AG08395 (cell line): ENCODE measurements at places on chromosomes 3 and 15.
A peak's percentile ranks its signal among the peaks of the same experiment; 100 is the strongest.

- no peak for DNase-seq
These were observed 7.5 kb downstream of the ADPRH start for GRCh38 chr3:119586733-119587172.

GRCh38 chr15:36954486-36954885 lies 145.9 kb downstream of the MEIS2 start:
- DNase-seq, result no peak

DNA sequence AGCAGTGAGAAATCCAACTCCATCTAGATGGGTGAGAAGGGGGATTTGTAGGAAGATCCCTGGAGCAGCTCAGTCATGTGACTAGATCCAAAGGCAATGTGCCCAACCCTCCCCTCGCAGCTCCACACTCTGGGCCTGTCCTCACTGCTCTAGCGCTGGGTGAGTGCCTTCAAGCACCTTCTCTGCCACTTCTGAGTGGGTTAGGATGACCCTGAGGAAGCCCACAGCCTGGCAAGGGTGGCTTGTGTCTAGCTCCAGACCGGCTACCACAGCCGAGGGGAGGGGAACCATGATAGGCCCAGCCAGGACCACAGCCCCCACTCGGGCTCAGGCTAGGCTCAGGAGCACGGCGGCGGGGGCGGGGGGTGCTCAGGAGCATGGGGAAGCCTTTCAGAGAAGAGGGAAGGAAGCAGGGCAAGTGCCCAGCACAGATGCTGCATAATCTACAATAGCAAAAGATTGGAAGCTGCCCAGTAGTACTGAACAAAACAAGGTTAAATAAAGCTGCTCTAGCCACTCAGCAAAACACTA lies 1.7 kb downstream of the SPATA12 start:
- DNase-seq, result no peak

GRCh38 chr15:69158201-69158842 lies 2.1 kb upstream of the GLCE start:
- no peak for DNase-seq

- DNase-seq, result no peak
These were observed 87.5 kb downstream of the NEK10 start for GRCh38 chr3:27281671-27282150.

DNA sequence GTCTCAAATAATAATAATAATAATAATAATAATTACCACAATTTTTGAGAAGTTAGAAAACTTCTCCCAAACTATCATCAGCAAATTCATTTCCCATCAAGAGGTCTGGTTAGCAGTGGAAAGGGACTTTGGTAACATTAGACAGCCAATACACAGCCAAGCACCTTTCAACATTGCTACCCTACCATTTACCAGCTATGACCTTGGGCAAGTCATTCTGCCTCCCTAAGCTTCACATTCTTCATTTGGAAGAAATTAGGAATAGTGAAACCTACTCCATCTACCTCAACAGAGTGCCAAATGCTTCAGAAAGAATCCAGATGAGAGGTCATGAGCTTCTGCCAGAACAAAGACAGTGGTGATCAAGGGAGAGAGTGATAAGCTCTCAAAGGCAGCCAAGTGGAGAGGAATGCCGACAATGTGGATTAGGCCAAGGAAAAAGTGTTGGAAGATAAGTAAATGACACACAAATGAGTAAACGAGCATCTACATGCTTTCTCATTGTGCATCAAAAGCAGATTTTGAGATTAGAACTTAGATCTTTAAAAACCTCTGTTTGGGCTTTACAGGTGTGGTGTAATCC lies 42.9 kb upstream of the LPP start:
- no peak for DNase-seq

- no peak for DNase-seq
These were observed 48.4 kb upstream of the LIMD1 start for GRCh38 chr3:45546126-45546620.

DNA sequence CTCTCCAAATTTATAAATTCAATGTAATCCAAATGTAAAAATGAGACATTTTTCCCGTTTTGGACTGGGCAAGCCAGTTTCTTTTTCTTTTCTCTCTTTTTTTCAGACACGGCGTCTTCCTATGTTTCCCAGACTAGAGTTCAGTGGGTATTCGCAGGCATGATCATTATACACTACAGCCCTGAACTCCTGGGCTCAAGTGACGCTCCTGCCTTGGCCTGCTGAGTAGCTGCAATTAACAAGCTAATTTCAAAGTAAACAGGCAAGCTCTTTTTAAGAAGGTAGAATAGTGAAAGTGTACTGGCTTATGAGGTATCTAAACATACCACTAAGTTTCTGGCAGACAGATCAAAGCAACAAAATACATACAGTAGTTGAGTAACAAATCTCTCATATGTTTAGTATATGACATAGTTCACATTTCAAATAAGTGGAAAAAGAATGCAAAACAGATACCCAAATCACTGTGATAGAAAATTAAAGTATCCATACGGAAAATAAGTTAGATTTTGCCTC lies 13.5 kb downstream of the HIGD1A start:
- no peak for DNase-seq

- DNase-seq, result peak; percentile 37
These were observed 435 bp downstream of the RAB27A start for GRCh38 chr15:55289011-55289745.

DNA sequence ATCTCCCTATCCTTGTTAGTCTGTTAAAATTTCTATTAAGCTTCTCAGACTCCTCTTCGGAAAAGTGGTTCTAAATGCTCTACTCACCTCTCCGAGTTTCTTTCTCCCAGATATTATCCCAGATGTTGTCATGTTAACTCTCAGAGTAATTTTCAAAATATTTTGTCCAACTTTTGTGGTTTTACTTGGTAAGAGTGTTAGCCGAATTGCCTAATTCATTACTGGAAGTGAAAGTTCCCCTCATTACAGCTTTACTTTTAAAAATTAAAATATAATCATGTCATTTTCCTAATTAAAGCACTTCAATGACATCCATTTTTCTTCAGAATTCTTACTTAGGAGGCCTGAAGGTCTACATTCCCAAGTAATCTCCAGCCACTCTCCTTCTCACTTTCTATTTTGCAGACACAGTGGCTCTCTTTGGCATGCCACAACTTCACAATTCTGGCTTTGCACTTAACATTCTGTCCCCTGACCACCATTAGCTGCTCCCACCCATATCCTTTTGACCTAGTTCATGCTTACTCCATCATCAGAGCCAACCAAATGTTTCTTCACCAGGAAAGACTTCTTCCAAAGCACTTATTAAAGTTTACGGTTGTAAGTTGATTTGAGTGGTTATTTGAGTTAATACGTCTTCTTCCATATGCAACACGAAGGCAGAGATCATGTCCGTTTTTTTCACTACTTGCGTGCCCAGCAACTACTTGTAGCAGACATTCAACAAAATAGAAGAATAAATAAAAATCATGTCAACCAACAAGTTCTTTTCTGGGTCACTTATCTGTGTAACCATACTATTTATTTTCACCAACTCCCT lies 10.2 kb upstream of the TIPARP start:
- DNase-seq, result no peak

GRCh38 chr15:70038730-70039392 lies 58.9 kb downstream of the TLE3 start:
- no peak for DNase-seq

- no peak for DNase-seq
These were observed 288.3 kb upstream of the C2CD4B start for GRCh38 chr15:62453375-62453774.

DNA sequence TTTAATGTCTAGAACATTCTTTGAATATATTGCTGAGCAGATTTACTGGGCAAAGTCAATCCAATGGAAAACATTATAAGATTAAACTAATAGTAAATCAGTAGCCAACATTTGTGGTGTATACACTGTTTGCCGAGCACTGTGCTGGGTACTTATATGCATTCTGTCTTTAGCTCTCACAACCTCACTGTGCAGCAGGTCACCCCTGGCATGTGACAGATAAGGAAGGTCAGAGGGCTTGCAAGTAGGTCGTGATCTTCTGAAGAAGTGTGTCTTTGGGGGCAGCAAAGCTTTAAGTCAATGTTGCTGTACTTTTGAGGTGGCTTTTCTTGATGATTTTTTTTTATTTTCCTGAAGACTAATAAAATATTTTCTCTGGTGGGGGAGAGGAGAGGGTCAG lies 62.2 kb downstream of the TCAIM start:
- DNase-seq, result no peak

- DNase-seq, result peak; percentile 25
These were observed 98.2 kb downstream of the ZNF609 start for GRCh38 chr15:64558460-64559179.

DNA sequence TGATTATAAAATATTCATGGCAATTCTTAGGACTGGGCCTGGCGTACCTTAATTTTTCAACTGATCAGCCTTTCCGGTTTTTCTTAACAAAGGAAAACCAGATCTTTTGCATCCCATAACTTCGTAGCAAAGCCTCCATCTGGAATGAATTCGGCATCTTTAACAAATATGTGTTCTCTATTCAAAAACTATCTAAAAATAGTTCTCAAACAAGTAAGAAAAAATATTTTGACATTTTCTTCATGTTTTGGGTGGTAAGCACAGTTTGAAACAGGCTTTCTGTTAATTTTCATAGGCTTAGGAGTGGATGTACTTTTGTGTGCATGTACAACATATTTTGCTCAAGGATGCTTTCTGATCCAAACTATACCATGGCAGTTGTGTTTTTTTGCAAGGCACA lies 55.1 kb downstream of the RBMS3 start:
- no peak for DNase-seq

GRCh38 chr3:172084871-172085556 lies 45.6 kb downstream of the FNDC3B start:
- no peak for DNase-seq

DNA sequence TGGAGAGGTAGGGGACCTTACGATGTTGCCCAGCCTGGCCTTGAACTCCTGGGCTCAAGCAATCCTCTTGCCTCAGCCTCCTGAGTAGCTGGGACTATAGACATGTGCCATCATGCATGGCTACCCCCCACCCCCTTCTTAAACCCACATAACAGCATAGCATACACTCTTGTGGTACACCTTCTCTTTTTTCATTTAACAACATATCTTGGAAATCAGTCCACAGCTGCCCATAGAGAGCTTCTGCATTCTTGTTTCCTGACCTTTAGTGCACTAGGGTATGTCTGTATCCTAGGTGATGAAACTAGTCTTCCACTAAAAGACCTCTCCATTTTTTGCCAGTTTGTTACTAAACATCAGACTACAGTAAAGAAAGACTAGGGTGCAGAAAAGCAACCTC lies 33.0 kb downstream of the SLC28A1 start:
- no peak for DNase-seq

DNA sequence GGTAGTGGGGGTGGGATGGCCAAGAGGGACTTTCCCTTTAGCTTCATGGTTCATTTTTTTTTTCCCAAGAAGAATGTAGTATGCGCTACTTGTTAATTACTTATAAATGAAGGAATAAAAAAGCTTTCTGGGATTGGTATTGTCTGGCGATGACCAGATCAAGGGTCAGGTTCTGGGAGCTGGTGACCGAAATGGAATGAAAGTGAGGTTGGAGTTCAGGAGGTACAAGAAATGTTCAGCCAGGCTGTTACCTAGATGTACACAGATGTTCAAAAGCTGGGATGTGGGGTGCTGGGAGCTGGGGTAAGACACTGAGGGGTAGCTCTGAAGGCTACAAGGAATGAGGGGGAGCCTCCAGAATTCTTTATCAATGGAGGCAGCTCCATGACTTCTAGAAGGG lies 17.1 kb upstream of the U2SURP start:
- no peak for DNase-seq

DNA sequence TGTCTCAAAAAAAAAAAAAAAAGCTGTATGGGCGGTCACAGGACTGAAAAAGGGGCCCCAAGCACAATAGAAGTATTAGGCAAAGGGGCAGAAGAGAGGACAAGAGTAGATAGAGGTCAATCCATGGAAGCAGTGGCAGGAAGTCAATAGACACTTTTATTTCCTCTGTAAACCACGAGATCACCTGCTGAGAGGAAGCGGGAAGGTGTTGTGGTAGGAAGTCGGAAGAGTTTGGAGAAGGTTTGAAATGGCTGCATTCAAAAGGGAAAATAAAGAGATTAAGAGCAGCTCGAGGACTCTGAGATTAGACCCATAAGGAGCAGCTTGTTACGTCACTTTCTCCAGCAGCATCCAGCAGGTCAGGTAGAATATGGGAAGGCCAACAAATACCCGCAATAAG lies 14.2 kb upstream of the ZNF148 start:
- DNase-seq, result no peak

GRCh38 chr3:185760550-185760949 lies 64.3 kb downstream of the IGF2BP2 start:
- peak; percentile 40 for DNase-seq

GRCh38 chr3:45816544-45816943 lies 20.2 kb upstream of the SLC6A20 start:
- no peak for DNase-seq

DNA sequence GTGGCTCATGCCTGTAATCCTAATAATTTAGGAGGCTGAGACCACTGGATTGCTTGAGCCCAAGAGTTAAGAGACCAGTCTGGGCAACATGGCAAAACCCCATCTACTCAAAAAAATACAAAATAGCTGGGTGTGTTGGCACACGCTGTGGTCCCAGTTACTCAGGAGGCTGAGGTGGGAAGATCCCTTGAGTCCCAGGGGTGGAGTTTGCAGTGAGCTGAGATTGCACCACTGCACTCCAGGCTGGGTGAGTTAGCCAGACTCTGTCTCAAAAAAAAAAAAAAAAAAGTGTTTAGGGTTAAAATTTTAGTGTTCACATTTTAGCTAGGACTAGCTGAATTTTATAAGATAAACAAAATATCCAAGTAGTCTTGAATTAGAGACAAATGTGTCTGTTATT lies 1340.1 kb upstream of the EPHA6 start:
- no peak for DNase-seq

- DNase-seq, result no peak
These were observed 39.1 kb downstream of the MAGI1 start for GRCh38 chr3:65999606-66000005.

- DNase-seq, result peak; percentile 86
These were observed 89.9 kb upstream of the FLNB start for GRCh38 chr3:57918123-57918837.

GRCh38 chr3:60402931-60403330 lies 848.3 kb downstream of the FHIT start:
- no peak for DNase-seq

GRCh38 chr3:103953796-103954195 lies 1412.9 kb upstream of the ALCAM start:
- no peak for DNase-seq

GRCh38 chr3:9008550-9009255 lies 45.4 kb upstream of the RAD18 start:
- DNase-seq, result peak; percentile 84

- DNase-seq, result no peak
These were observed 61.9 kb upstream of the DCLK3 start for GRCh38 chr3:36826240-36826639.

GRCh38 chr3:122030381-122031122 lies 8.5 kb upstream of the ILDR1 start:
- no peak for DNase-seq

GRCh38 chr3:110685630-110686029 lies 386.0 kb upstream of the NECTIN3 start:
- DNase-seq, result no peak
